ENCODE measurements at places on chromosomes 13 and 19. TPM values are rescaled to one million over a fixed set of nuclear protein-coding genes. Genes with fewer than 3 reads are reported as not detected.

The SLC5A5 gene
- total RNA-seq = 2.2 TPM

DNA sequence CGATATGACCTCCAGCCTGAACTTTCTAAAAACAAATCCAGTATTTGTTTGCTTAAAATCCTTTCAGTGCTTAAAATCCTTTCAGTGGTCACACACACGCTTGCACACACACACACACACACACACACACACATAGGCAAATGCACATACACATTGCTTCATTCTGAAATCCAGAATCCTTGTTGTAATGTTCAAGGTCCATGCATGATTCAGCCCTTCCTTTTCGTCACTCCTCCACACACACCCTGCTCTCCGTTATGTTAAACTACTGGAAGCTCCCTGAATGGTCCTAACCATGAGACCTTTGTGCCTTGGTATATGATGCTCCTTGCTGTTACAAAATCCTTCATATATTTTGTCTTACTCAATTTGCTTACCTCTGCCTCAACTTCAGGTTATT, 44.9 kb downstream of the SERTM1 start:
- peaks cover 11% of the 10 kb centered on the region for H3K27me3 ChIP-seq
- H3K4me1 ChIP-seq = no peaks in the 10 kb centered on the region
- H3K27ac ChIP-seq = no peak overlapping the region
- H3K36me3 ChIP-seq = no peaks in the 10 kb centered on the region
- no peak for DNase-seq

The CCNE1 gene
- 45.3 TPM for total RNA-seq

DNA sequence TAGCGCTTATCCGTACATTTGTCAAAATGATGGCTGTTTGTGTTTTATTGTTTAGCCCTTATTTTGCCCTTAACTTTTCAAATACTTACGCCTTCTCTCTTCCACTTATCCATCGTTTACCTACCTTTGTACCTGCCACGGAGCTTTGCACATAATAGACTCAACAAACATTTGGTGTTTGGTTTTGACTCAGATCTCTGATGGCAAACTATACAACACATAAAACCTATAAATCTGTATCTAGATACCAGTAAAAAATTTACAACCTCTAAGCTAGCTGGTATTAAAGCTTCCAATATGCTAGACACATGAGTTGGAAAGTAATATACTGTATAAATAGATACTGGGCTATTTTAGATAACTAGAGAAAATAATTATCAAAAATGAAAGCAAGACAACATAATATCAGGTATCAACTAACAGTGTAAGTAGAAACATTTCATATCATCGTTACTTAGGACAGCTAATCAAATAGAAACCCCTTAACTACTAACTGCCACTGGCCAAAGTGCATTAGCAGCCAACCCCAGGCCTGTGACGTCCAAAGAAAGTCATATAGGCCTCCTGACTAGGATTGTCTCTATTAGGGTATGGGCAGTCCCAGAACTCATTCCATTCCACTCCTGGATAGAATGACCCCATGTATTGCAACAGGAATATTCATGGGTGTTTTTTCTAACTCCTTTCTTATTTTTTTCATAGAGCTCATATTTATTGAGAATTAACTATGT, 53.8 kb downstream of the KCTD12 start:
- no peak for DNase-seq
- H3K4me3 ChIP-seq = no peak overlapping the region
- H3K27me3 ChIP-seq = peaks cover 5% of the 10 kb centered on the region
- H3K27ac ChIP-seq = no peak overlapping the region
- H3K4me1 ChIP-seq = peaks cover 4% of the 10 kb centered on the region

The RASGRP4 gene
- 2.6 TPM for total RNA-seq

The IGSF23 gene
- total RNA-seq = not detected

DNA sequence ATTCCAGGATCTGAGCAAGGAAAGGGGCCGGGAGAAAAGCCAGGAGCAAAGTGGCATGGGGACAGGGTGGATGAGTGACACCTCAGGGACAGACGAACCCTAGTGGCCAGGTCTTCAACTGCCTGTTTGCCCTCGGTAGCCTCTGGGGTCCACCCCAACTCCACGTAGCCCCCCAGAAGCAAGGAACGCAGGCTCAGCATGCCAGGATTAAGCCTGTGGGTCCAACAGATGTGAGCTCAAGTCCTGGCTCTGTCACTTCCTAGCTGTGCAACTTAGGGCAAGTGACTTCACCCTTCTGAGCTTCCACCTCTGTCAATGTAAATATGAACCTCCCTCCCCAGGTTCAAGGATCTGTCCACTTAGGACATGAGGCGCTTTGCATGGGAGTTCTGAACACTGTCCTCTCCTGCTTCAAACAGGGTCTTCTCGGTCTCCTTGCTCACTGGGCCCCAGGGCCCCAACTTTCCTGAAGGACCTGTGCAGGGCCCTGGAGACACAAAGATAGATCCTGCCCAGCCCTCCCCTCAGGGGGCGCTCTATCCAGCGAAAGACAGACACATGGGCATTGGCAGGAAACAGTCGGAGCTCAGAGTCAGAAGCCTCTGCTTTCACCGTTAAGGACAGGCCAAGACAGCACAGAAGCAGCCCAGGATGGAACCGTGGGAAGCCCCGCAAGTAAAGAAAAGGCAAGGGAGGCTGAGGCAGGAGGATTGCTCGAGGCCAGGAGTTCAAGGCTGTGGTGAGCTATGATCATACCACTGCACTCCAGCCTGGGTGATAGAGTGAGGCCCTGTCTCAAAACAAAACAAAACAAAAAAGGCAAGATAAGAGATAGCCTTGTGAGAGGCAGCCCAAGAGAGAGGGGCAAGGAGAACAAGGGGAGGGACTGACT, 13.2 kb downstream of the SYDE1 start:
- no peak for DNase-seq
- H3K4me1 ChIP-seq = peaks cover 10% of the 10 kb centered on the region
- H3K36me3 ChIP-seq = peaks cover 46% of the 10 kb centered on the region
- no peak overlapping the region for H3K27ac ChIP-seq
- H3K4me3 ChIP-seq = no peak overlapping the region
- H3K27me3 ChIP-seq = no peaks in the 10 kb centered on the region

GRCh38 chr13:114043421-114044053, 69.7 kb upstream of the C13orf46 start:
- no peak overlapping the region for H3K4me3 ChIP-seq
- no peaks in the 10 kb centered on the region for H3K27me3 ChIP-seq
- DNase-seq = no peak
- peaks cover 32% of the 10 kb centered on the region for H3K4me1 ChIP-seq
- H3K27ac ChIP-seq = peak overlapping the region; percentile 50

DNA sequence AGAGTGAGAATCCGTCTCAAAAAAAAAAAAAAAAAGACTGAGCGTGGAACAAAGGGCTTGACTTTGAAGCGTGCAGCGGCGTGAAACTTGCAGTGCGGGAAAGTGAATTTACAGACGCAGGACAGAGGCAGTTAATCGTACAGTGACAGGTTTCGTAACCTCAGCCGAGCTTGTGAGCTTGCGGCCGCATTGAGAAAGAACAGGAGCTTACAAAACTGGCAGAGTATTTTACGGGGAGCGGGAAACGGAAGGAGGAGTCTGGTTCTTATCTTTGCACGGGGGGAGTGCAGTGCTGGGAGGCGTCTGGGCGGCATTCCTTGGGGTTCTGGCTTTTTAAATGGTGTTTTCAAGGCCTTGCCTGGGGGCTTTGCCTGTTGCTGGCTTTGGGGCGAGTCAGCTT, 6.0 kb upstream of the BSG start:
- no peak for DNase-seq
- no peaks in the 10 kb centered on the region for H3K27me3 ChIP-seq
- H3K36me3 ChIP-seq = no peaks in the 10 kb centered on the region

DNA sequence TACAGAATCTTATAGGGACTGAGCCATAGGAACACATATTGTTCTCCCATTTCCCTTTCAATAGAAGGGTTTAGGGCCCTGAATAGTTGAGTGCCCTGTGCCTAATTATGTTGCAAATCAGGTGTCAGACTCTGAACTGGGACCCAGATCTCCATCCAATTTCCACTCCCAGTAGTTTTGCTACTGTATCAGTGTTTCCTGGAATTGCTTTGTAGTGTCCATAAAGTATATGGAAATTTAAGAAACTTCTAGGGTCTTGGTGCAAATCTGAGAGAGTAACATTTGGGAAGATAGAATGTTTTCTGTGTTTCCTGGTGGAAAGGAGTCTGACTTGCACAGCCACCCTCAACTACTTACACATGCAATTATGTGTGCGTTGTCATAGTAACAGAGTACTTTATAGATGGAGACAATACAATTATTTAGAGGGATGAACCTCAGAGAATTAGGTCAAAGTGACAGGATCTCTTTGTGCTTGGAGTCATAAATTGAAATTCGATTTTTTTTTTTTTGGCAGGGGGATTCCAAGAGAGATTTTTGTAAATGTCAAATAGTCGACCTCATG, 646 bp upstream of the SLC10A2 start:
- H3K27me3 ChIP-seq = no peaks in the 10 kb centered on the region
- H3K36me3 ChIP-seq = no peaks in the 10 kb centered on the region
- no peak overlapping the region for H3K27ac ChIP-seq
- H3K4me1 ChIP-seq = no peaks in the 10 kb centered on the region
- no peak for DNase-seq

GRCh38 chr13:73215823-73216222, 157.0 kb downstream of the KLF5 start:
- peaks cover 6% of the 10 kb centered on the region for H3K4me1 ChIP-seq
- no peak overlapping the region for H3K27ac ChIP-seq
- no peaks in the 10 kb centered on the region for H3K36me3 ChIP-seq
- H3K4me3 ChIP-seq = no peak overlapping the region
- H3K27me3 ChIP-seq = no peaks in the 10 kb centered on the region

DNA sequence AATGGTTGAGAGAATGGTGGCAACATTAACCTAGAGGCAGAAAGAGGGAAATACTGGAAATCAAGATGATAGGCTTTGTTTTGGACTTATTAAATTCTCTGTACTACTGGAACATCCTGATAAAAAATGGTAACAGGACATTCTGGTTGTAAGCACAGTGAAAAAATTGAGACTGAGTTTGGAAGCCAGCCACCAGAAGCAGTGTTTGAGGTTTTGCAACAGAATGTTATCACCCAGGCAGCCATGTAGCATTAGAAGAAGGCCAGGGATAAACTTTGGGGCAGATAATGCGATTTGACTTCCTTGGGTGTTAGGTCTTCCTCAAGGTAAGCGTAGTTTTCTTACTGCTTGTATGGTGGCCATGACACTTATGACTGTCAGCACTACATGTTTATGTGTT, 307.4 kb downstream of the ATP8A2 start:
- no peak overlapping the region for H3K4me3 ChIP-seq
- no peaks in the 10 kb centered on the region for H3K36me3 ChIP-seq
- no peak for DNase-seq
- no peaks in the 10 kb centered on the region for H3K27me3 ChIP-seq
- H3K27ac ChIP-seq = no peak overlapping the region

DNA sequence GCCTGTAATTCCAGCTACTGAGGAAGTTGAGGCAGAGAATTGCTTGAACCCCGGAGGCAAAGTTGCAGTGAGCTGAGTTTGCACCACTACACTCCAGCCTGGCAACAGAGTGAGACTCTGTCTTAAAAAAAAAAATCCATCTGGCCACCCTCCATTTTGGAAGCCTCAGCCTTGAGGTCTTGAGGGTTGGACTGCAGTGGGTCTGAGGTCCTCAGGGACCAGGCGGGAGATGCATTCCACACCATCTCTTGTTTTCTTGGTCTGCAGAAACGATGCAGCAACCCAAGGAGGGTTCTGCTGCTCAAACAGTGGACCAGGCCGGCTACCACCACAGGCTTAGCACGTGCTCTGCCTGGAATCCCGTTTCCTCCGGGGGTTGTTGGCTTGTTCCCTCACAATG, 299.3 kb downstream of the FGF9 start:
- H3K4me3 ChIP-seq = no peak overlapping the region
- H3K4me1 ChIP-seq = no peaks in the 10 kb centered on the region
- no peak overlapping the region for H3K27ac ChIP-seq
- no peak for DNase-seq

The ERICH4 gene
- not detected for total RNA-seq

DNA sequence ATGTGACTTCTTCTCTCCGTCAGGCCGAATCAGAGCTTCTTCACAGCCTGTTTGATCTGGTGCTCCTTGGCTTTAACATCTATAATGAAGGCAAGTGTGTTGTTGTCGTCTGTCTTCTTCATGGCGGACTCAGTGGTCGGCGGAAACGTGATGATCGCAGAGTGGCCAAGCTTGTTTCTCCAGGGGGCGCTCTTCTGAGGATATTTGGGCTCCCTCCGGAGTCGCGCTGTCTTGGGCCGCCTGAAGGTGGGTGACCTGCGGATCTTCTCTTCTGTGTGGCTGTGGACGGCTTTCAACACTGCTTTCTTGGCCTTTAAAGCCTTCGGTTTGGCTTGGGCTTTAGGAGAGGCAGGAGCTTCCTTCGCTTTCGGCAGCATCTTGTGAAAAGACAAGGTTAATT, 9.8 kb downstream of the TPRX1 start:
- H3K4me1 ChIP-seq = peaks cover 2% of the 10 kb centered on the region
- H3K36me3 ChIP-seq = no peaks in the 10 kb centered on the region
- H3K27ac ChIP-seq = no peak overlapping the region
- no peak for DNase-seq

The FGF22 gene
- total RNA-seq = 0.12 TPM

The CRB3 gene
- total RNA-seq = 0.64 TPM

The RGS9BP gene
- 0.35 TPM for total RNA-seq

The ADGRL1 gene
- total RNA-seq = 12.5 TPM

DNA sequence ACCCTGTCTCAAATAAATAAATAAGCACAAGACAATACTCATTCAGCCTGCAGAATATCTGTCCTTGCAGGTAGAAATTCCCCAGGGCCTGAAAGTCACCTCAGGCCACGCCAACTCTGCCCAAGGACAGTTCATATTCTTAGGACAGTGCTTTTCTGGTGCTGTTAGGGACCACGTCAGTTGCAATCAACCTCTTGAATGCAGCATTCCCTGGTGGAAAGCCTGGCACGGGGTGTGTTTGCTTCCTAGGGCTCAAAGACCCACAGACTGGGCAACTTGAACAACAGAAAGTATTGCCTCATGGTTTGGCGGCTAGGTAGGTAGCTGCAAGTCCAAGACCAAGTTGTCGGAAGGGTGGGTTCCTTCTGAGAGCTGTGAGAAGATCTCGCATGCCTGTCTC, 160.3 kb downstream of the KCTD15 start:
- DNase-seq = no peak
- no peak overlapping the region for H3K4me3 ChIP-seq
- no peaks in the 10 kb centered on the region for H3K27me3 ChIP-seq
- no peaks in the 10 kb centered on the region for H3K4me1 ChIP-seq
- H3K27ac ChIP-seq = no peak overlapping the region
- H3K36me3 ChIP-seq = no peaks in the 10 kb centered on the region

The ZIC5 gene
- not detected for total RNA-seq

DNA sequence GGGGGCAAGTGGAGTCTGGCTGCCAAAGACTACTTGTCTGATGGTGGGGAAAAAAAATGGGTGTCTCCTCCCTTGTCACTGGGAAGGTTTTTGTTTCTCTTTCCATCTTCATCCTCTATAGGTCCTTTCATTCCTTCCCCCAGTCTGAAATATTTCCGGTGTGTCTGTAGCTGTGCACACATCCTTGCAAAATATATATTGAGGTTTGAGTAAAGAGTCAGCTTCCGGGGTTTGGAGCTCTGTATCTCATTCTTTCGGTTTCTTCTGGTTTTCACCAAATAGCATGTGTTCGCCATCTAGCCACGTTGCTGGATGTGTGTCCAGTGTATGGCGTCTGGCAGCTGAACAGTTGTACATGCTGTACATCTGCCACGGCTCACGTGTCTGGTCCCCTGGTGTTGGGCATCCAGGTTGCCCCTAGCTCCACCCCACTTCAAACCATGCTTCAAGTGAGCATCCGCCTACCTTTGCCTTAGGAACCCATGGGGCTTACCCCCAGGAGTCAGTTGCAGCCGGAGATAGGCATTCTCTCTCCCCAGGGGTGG, 142.2 kb downstream of the SIPA1L3 start:
- peak overlapping the region; percentile 71 for H3K4me3 ChIP-seq
- no peaks in the 10 kb centered on the region for H3K27me3 ChIP-seq
- DNase-seq = peak; percentile 75
- H3K27ac ChIP-seq = peak overlapping the region; percentile 96
